SW 1271 (cell line): ENCODE measurements at places on chromosomes 5 and 9.

DNA sequence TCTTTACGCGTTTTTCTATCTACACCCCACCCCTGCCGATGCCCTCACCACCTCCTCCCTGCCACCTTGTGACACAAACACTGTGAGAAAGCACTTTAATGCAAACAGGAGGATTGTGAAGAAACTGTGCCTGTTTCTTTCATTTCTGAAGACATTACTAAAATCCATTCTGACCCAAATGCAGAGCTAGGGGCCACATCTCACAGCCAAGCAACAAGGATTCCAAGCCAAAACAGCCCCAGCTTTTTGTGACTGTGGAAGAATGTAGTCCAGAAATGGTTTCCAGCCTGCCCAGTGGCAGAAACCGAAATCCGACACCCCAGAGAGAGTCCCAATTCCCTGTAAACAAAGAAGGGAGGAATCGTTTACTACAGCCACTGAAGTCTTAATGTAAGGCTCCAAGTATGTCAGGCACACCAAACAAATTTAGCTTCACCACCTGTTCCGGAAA is 190.9 kb downstream of the TTC39B start:
- DNase-seq = no peak

DNA sequence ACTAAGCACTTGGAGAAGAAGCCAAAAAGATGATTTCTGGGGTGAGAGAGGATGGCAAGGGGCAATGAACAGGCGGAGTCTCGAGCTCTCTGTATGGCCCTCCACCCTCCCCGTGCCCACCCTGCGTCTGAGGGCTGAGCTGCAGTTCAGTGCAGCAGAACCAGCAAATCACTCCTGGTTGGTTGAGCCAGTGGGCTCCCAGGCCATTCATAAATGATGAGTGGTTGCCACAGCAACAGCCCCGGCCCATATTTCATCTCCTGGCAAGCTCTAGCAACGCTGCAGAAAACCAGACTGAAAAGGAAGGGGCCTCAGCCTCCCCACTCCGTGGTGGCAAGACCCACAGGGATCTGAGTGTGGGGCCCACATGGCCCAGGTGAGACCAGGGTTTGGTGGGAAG is 93.8 kb upstream of the PPP1R26 start:
- DNase-seq = no peak

DNA sequence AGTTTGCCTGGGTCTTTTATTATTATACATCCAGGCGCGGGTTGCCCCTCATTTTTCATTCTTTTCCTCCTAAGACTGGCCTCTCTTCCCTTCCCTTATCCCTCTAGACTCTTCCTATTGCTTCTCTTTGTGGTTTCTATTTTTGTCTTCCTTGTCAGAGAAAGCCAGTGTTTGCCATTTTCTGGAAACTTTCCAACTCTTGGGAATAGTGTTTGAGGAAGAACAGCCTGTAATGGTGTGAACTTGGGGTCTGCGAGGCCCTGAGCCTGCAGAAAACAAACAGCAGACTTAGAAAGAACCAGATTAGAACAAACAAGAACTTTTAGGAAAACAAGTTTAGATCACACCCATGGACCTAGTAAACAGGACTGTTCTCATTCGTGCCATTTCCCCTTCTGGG is 15.5 kb downstream of the PRKACG start:
- no peak for DNase-seq

- peak; percentile 96 for DNase-seq
Observed at GRCh38 chr5:157390551-157391297, 69.3 kb upstream of the NIPAL4 start.

- DNase-seq = no peak
Observed at GRCh38 chr9:137115394-137116026, 977 bp upstream of the DPP7 start.

DNA sequence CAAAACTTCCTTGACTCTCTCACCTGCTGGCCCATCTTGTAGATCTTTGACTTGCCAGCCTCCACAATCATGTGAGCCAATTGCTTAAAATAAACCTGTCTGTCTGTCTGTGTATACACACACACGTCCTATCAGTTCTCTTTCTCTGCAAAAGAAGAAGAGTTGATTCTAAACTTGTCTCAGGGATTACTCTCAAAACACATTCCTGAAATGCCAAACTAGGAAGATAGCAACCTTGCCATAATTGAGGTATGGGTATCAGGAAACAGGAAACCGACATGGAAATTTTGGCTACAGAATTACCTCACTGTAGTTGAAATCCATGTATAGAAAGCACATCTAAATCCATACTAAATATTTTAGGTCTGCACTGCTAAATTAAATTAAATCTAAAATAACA is 483.4 kb downstream of the PLK2 start:
- DNase-seq = no peak

DNA sequence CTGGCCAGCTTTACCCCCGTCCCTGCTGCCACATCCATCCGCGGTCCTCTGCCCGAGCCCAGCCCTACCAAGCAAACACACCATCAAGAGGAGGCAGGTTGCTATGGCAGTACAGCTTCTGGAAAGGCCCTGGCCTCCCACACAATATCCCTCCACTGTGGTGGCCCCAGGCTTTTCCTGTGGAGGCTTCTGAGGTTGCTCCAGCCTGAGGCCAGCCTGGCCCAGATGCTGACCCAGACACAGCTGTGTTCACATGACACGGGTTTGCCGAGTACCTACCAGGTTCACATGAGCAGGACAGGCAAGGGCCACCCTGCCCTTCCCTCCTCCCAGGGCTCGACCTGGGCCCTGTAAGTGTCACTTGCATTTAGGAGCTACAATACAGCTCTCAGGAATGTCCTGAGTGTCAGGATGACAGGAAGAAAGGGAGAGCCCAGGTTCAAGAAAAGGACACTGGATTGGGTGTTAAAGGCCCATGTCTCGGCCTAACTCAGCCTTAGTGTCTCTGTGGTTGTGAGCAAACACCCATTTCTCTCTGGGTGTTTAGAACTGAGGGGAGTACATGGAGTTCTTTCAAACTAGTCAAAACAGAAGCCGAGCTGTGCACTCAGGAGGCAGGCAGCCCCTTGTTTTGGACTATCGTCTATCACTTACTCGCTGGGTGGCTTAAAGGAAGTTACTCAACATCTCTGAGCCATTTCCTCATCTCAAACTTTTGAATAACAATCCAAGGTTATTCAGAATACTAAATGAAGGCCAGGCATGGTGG is 40.2 kb downstream of the NAIF1 start:
- no peak for DNase-seq

DNA sequence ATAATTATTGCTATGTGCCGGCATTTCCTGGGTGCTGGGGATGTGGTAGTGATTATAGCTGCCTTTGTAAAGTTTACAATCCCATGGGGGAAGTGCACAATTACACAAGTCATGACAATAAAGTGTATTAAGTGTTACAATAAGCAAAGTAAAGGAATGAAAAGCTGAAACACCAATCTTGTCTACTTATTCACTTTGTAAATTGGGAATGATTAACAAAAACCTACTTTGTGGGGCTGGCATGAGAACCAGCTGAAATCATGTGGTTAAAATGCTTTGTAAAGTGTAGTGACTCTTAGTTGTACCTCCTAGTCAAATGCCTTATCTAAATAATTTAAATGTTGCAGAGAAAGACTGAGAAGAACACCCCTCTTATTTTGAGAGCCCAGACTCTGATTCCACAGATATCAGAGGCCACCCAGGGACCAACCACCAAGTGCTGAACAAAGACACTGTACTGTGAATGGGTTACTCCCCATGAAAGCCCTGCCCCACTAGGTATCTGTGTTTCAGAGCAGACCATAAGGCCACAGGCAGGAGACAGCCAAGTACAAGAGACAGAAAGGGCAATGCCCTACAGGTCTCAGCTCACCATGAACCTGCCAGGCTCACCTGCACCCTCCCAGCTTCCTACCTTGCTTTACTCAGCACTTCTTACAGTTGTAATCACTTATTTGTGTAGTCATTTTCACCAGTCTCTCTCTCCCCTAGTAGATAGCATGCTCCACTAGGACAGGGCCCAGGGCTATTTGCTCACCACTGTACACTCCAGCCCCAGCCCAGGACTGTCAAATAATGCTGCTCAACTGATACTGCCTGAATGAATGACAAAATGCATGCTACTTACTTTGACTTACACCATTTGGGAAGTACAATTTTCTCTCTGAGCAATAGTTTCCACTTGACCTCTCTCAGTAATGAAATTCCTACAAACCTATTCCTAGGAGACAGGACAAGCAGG is 101.6 kb upstream of the APC start:
- DNase-seq = no peak

- no peak for DNase-seq
Observed at GRCh38 chr9:131854896-131855613, 115.2 kb upstream of the RAPGEF1 start.

- no peak for DNase-seq
Observed at GRCh38 chr9:109033941-109034700, 20.8 kb upstream of the CTNNAL1 start.

DNA sequence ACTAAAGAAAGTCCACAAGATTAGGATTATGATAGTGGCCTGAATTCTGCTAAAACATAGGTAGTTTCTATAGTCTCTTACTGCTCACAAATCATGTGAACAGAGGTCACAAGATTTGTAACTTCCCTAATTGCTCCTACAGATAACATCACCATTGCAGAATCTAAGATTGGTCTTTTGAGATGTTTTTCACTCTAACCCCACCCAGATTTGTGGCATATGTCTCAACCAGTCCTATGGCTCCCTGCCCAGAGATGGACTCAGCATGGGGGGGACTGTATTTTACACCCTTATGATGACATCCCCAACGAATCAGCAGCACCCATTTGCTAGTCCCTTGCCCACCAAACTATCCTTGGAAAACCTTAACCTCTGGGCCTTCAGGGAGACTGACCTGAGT is 1046.2 kb downstream of the CDH12 start:
- DNase-seq = no peak

- no peak for DNase-seq
Observed at GRCh38 chr5:57956636-57957035, 474.0 kb upstream of the ACTBL2 start.

DNA sequence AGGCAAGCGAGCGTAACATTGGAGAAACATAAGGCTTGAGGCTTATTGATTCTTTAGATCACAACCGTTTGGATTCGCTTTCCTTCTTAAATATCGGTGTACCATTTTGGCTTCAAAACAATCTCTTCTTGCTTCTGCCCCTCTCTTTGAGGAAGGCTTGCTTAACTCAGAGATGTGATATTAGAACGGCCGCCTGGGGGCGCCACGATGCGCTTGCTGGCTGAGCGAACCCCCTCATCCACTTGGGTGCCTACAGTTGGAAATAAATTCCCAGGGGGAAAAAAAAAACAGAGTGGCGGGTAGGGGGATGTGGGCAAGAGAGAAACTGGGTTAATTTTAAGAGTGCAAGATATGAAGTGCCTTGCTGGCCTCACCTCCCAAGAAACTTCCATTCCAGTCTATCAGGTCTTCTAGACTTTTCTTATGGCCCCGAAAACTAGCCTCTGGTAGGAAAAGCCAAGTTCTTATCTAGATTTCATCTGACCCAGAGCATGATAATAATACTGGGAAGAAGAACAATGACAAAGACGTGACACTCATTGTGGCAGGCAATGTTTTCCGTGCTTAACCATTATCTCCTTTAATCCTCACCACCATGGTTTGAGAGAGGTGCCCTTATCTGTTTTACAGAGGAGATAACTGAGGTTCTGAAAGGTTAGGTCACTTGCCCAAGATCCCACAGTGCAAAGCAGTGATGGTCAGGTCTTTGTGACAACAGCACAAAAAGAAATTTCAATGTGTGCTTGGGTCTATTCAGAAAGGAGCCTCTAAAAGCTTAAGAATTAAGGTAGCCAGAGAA is 115.8 kb downstream of the DPYSL3 start:
- no peak for DNase-seq

GRCh38 chr5:65790371-65791163 is 68.6 kb downstream of the NLN start:
- DNase-seq = no peak

- no peak for DNase-seq
Observed at GRCh38 chr5:58191443-58191842, 268.4 kb downstream of the PLK2 start.

- no peak for DNase-seq
Observed at GRCh38 chr9:109604781-109605180, 106.7 kb upstream of the PTPN3 start.

- DNase-seq = peak; percentile 52
Observed at GRCh38 chr5:73792687-73793320, 166.8 kb downstream of the ARHGEF28 start.

GRCh38 chr5:52888363-52888762 is 100.6 kb downstream of the ITGA1 start:
- DNase-seq = no peak

DNA sequence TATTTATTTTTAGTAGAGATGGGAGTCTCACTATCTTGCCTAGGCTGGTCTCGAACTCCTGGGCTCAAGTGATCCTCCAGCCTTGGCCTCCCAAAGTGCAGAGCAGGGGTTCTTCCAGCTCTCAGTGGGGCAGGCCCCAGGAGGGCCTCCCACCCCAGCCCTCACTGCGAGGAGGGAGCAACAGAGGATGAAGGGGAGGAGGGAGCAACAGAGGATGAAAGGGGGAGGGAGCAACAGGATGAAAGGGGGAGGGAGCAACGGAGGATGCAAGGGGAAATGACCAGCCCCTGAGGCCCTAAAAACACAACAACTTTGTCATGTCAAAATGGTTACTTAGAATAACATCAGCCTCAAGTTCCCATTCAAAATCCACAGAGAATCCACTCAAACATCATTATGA is 10.0 kb downstream of the TRIM14 start:
- no peak for DNase-seq

DNA sequence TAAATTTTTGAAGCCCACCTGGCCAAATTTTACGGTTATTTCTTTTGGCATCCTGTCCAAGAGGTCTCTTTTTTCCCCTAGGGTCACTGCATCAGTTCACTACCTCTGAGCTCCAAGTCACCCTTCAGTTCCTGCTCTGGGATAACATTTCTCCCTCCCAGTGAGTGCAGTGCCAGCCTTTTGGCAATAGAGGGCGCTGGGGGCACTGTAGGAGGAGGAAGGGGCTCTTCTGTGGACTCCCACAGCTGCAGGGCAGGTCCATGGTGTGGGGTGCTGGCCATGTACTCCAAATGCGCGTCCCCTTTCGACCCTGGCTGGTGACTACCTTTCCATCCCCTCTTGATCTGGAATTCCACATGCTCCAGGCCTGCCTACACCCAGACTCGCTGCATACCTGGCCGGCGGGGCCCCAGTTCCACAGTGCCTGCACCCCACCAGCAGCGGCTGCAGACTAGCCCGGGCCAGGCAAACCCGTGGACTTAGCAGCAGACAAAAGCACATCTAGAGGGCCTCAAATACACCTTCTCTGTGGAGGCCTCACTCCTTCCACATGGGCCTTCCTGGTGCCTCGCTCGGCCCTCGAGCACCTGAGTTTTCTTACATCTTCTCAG is 20.3 kb upstream of the NINJ1 start:
- peak; percentile 22 for DNase-seq

DNA sequence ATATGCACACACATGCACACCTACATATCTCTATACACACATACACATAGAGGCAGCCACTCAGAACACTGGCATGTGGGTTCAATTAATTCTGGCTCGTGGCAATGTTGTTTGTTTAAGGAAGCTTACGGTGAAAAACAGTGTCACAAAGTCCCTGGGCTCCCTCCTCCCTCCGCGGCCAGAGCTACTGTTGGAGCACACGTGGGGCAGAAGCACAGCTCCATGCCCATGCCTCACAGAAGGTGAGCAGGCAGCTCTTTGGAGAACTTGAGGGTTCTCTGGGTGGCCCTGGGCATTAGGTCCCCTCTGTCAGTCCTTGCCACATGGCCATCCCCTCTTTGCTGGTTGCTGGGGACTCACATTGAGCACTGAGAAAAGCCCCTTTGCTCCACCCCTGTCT is 107.5 kb downstream of the GADD45G start:
- DNase-seq = no peak

GRCh38 chr9:37747271-37747753 is 6.3 kb upstream of the TRMT10B start:
- DNase-seq = no peak

- no peak for DNase-seq
Observed at GRCh38 chr5:87369431-87369830, 43.3 kb downstream of the CCNH start.

GRCh38 chr5:90548069-90548593 is 10.5 kb upstream of the ADGRV1 start:
- no peak for DNase-seq
